NCI-H1694 treated with DMSO at 0.1 percent for 48 hours (cell line): ENCODE measurements at places on chromosomes 3 and 15.

DNA sequence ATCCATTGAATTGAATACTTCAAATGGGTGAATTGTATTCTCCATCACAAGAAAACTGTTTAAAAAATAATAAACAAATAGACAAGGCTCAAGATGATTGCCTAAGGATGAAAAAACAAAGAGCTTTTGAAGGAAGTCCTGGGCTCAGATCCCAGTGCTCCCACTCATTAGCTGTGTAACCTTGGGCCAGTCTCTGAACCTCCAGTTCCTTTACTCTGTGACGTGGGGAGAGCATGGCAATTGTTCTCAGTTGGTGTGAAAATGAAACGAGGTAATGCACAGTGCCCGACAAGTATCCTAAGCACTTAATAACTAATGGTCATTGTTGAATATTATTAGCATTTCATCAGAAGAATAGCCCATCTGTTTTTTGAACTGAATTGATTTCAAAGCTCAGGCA is 40.7 kb downstream of the TNIK start:
- DNase-seq: no peak

DNA sequence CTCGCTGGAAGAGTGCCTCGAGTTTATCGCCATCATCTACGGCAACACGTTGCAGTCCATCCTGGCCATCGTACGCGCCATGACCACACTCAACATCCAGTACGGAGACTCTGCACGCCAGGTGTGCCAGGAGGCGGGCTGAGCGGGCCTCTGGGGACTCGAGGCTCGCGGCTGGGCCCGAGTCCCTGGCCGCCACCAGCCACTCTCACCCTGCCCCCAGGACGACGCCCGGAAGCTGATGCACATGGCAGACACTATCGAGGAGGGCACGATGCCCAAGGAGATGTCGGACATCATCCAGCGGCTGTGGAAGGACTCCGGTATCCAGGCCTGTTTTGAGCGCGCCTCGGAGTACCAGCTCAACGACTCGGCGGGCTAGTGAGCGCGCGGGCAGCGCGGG is 1.9 kb downstream of the GNAT1 start:
- no peak for DNase-seq

- DNase-seq: no peak
These were observed 66.9 kb downstream of the FNDC3B start for GRCh38 chr3:172106037-172106954.

DNA sequence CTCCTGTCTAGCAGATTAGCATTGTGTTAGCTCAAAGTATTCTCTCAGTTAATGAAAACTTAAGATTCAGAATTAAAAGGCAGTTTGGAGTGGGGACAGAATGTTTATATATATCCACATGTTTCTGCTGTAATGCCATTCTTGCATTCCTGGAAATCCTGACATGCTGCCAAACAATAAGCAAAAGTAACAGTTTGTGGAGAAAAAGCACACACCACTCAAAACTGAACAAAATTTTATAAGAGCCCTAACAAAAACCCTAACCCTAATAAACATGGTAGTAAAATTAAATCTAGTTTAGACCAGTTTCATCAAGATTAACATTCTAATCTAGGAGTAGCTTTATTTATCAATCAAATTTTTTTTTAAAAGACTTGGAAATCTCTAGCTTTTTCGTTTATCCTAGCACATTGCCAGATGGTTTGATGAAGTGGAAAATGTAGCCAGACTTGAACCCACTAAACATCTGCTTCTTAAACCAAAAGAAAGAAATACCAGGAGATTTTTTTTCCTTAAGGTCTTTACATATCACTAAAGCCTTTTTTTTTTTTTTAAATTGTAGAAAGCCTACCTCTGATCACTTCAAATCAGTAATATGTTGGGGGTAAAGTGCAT is 3.7 kb downstream of the TCAIM start:
- DNase-seq: no peak

GRCh38 chr15:65071381-65071811 is 3.6 kb upstream of the RASL12 start:
- no peak for DNase-seq

DNA sequence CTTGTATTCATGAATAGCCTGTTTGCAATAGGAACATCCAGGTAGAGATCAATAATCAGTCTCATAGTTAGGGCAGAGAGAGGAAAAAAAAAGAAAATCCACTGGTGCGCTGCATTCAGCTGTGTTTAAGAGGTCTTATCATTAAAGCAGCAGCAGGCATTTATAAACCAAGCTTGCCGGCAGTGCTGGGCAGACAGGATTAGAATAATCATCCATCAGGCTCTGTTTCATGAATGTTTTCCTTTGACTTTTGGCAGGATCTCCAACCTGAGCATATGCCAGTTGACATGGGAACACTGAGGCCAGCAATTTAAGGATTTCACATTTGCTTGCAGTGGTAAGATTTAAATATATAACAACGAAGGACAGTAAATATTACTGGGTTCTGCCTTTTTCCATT is 305.2 kb upstream of the SEMA6D start:
- peak; percentile 80 for DNase-seq

- DNase-seq: no peak
These were observed 12.1 kb downstream of the EPHB1 start for GRCh38 chr3:134807189-134807588.

- no peak for DNase-seq
These were observed 278.8 kb downstream of the FOXP1 start for GRCh38 chr3:71304684-71305083.

DNA sequence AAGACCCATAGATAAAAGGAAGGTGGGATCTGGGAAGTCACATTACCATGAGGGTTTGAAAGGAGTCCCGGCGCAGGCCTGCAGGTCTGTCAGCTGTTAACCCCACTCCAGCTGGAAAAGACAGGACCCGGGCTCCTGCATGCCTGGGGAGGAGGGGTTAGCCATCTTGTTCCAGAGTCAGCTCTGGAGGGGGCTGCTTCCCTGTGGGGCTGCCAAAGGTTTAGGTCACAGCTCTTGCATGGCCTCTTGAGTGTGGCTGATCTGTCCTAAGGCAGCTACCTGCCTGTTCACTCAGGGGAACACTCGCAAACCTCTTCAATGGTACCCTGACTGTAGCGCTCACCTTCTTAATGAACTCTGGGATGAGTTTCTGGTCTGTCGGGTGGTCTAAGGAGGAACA is 104.5 kb downstream of the RFTN1 start:
- DNase-seq: no peak

GRCh38 chr3:194489736-194490612 is 3.2 kb upstream of the ATP13A3 start:
- no peak for DNase-seq

DNA sequence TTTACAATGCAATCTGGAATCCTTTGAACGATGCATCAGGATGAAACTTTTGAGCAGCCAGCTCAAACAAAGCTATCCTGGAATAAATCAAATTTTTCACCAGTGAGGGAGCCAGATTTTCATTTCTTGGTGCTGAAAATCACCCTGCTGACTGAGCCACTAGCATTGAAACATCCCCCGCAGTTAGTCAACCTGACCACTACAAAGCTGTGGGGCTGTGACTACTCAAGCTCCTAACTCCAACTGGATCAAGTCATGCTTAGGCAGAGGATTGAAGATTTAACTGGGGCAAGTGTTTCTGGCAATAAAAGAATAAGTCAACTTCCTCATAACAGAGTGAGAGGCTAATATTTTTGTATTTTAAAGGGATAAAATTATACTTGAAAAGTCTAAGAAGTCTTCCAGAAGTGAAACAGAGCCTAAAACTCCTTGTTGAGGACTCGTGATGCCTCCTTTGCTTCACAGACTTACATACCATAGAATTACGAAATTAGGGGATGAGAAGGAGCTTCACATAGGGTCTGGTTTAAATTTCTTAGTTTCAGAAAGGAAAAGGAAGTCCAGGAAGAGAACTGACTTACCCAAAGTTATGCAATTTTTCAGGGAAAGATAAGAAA is 177.8 kb downstream of the SERPINI1 start:
- no peak for DNase-seq

- DNase-seq: no peak
These were observed 15.1 kb downstream of the PPARG start for GRCh38 chr3:12303993-12304392.

- DNase-seq: no peak
These were observed 133.2 kb upstream of the COL8A1 start for GRCh38 chr3:99505200-99505599.

DNA sequence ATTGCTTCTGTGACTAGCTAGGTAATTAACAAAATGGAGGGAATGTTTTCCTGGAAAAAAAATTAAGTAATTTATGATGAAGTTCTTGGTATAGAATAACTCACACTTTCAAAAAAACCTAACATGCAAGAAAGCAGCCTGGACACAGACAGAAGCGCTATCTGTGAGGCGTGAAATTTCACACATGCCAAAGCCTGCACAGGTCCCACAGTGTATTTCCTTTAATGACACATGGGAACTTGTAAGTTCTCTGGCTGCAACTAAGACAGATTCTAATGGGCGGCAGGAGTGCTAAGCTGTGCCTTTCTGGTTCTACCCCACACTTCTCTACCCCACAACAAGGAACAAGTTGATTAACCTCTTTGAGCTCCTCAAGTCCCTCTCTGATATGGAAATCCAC is 84.9 kb upstream of the NEO1 start:
- no peak for DNase-seq

DNA sequence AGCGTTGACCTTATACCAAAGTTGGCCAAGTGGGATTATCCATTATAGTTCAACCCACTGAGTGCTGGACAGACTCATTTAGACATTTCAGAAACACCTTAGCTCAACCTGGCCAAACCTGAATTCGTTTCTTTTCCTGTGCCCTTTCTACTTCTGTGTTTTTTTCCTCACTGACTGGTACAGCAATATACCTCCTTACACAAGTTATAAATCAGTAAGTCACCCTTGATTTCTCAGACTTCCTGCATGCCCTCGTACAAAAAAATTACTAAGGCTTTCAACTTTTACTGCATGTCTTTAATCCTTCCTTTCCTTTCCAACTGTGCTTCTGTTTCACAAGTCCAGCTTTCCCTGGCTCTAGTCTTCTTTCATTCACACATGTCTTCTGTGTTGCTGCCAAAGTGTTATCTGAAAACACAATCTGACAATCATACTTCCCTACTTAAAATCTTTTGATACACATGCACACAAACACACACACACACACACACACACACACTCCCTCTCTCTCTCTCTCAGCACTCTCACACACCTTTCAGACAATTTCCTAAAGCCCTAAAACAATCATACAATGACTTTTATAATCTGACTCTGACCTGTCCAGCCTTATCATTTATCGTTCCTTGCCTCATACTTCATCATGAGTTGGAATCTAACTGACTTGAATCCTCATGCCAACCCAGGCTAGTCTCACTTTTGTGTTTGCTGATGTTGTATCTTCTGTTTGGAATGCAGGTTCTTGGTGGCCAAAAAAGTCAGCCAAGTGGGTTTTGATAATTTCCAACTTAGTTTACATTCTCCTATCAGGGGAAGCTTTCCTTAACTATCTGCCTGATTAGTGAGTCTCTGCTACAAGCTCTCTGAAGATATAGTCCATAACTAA is 436.4 kb downstream of the NAALADL2 start:
- no peak for DNase-seq

DNA sequence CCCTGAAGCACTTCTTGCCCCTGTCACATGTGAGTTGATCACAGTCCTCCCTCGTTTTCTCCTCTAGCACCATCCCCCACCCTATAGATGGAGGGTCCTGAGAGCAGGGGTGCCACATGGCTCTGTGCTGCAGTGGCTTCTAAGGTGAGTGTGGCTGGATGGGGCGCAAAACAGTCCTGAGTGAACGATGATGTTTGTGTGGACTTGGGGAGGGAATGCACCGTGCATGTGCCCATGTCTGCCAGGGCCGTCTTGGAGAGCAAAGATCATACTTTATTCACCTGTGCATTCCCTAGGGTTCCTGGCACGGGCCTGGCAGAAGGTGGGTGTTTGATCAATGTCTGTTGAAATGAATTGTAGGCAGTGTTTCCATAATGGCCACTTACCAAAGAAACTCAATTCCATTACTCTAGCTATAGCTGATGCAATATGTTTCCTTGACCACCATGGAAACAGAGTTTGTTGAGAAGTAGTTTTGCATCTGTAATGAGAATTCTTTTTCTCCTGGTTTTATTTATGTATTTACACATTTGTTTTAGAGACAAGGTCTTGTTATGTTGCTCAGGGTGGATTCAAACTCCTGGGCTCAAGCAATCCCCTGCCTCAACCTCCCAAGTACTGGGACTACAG is 58.0 kb downstream of the ABTB1 start:
- DNase-seq: no peak

DNA sequence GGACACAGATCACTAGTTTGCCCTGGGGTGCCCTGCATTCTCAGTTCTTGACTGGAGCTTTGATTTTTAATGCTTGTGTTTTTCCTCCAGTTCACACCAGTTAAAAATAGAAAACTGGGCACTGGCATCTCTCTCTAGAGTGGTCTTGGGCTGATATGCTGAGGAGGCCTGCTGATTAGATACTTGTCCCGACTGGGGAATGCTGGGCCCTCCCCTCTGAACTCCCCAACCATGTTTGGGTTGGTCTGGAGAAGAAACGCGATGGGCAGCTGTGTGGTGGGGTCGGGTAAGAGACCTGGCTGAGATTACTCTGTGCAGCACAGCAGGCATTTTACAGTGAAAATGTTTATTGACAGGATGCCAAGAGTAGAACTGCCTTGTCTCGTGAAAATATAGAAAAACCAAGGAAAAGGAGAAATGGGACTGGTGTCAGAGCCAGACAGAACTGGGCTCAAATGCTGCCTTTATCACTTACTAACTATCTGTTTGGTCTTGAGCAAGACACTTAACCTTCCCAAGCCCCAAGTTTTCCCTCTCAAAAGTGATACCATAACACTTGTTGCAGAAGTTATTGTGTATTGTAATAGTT is 1.6 kb upstream of the ACTC1 start:
- DNase-seq: peak; percentile 20

DNA sequence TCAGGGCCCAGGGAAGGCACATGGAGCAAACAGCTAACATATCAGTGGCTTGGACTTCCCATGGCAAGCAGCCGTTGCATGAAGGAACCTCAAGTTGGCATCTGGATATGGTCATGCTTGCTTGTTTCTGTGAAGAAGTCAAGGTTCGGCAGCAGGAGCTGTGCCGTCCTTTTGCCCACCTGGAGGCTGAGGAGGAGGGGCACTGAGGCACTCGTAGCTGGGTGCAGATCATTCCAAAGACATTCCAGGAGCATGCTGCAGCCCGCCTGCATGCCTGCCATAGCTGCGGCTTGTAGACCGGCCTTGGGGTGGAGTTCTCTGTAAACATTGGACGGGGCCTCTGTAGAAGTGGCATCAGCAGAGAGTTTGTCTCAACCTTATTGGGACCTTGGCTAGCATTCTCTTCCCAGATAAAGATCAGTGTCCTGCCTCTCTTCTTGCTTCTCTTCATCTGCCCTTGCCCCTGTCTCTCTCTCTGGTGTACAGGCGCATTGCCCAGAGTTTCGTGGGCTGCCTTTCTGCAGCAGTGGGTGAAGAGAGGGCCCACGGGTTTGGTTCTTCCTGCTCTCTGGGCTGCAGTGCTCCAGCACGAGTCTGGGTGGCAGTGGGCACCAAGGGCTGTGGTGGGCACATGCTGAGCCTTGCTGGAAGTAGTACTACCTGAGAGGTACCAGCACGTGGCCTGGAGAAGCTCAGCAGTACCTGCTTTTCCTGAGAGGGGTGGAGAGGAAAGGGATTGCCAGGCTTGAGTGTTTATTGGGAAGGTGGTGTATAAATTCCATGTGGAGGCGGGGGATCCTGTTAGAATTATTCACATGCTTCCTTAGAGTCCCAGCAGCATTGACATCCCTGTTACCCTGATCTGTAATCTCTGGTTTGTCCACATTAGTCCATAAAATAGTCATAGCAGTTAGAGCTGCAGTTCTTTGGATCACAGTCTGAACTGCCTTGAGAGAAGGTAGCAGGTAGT is 49.4 kb downstream of the CHCHD6 start:
- no peak for DNase-seq

GRCh38 chr3:12190832-12191231 is 32.1 kb upstream of the TIMP4 start:
- no peak for DNase-seq
